ENCODE measurements at places on chromosomes 4 and X.

DNA sequence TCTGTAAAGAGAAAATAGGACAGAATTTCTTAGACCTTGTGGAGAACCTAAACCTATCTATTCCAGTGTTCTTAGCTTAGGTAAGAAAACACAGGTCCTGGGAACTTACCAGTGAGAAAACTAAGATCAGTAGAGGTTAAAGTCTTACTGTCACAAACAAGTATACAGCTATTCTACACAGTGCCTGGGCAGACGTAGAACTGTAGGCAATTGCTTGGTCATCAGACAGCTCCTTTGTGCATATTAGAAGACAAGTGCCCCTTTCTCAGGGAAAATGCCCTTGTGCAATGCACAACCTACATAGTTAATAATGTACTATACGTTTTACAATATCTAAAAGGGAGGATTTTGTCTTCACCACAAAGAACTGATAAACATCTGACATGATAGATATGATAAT lies 86.6 kb upstream of the JADE1 start:
- DNase-seq: no peak

- DNase-seq: no peak
Measured at GRCh38 chr4:183831683-183832082, 73.4 kb upstream of the STOX2 start.

- DNase-seq: no peak
Measured at GRCh38 chr4:106909486-106910188, 126.5 kb downstream of the DKK2 start.

- no peak for DNase-seq
Measured at GRCh38 chrX:42715701-42716262, 62.2 kb downstream of the PPP1R2C start.

DNA sequence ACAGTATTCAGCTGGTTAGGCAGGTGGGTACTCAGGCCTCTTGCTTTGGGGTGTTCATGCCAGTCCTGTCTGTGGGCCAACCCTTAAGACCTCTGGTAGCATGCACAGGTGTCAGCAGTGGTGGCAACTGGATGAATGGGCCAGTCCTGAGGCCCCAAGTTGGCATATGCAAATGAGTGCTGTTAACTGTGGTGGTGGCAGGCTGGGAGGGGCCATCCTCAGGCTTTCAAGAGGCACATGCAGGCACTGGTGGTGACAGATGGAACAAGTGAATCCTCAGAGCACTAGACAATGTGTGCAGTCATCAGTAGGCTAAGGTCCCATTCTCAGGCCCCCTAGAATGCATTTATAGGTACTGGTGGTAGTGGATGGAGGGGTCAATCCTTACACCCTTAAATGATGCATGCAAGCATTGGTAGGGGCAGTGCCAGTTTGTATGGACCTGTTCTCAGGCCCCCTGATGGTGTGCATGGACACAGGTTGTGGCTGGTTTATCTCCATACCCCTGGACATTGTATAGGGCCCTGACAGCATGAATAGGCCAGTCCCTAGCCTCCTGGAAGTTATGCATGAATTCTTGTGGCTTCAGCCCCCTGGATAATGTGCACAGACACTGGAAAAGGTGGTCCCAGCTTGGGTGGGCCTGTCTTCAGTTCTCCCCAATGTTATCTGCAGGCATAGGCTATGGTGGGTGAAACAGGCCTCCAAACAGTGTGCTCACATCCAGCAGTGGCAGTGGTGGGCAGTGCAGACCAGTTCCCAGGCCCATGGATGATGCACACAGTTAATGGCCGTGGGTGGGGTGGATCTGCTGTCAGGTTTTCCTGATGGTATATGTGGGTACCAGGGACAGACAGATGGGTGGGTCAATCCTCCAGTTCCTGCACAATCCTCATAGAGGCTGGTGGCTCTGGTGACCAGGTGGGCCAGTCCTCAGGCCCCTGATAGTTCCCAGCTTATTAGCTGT lies 24.7 kb downstream of the TECRL start:
- DNase-seq: no peak

DNA sequence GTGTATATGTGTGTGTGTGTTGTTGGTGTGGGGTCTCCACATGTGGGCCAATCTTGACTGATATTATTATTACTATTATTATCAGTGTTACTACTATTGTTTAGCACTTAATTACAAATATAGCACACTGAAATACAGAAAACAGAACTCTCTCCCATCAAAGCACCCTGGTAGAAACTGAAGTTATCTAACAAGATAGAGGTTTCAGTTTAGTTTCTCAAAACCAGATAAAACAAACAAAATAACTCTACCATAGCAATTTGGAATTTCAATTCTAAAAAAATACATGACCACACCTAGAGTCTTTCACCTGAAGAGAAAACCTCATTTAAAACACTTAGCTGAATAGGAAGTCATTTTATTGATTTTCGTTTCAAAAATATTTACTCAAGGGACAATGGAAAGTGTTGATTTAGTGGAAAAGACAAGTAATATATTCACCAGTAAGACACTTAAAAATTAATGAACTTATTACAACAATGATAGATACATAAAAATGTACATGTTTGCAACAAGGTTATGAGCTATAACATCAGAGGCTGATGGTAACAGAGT lies 252.3 kb downstream of the PDHA2 start:
- DNase-seq: no peak

DNA sequence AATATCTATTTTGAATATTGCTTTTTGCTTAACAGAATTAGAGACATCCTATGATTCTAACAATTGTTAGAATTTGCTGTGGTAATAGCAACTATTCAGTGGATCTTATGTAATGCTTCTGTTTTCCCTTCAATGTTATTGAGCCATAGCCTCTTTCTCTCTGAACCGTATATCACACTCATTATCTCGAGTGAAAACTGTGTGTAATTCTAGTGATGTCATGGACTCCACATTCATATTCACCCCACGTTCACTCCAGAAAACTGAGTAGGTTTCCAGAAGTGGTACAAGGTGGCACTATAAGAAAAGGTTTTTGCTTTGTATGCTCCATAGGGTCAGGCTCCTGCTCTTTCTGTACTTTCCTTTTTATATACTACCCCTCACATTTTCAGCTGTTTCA lies 534.3 kb upstream of the PABPC4L start:
- no peak for DNase-seq

- peak; percentile 64 for DNase-seq
Measured at GRCh38 chrX:137565921-137566745, at the start of gene ZIC3. Gene ZIC3, plus strand, starts transcription at chrX:137566127. Its CDS starts 565 bp downstream, at chrX:137566692.

DNA sequence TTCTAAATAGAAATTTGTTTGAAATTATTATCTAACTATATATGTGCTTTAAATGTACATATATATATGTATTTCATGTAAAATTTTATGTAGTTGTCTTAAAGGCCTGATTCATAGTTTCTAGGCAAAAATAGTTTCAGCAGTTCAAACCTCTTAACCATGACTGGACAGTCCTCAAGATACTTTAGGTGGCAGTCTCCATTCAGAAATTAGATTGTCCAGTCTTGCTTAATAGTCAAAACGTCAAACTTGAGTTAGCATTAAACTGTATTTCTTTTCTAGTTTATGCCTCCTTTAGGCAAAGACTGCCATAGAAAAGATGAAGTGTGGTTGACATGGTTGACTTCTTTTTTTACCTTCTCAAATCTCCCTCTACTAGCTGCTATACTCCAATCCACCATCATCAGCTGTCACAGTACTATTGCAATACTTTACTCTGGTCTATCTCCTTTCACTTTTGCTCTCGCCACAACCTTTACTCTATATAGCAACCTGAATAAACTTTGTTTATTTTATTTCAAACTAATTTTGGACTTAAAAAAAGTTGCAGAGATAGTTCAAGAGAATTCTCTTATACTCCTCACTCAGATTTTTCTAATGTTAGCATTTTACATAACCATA lies 395.6 kb upstream of the DIPK2B start:
- DNase-seq: no peak

All from progenitor cell of endocrine pancreas (in vitro differentiated cells).